NCI-H82 (cell line): ENCODE measurements at places on chromosomes 3 and 15.

DNA sequence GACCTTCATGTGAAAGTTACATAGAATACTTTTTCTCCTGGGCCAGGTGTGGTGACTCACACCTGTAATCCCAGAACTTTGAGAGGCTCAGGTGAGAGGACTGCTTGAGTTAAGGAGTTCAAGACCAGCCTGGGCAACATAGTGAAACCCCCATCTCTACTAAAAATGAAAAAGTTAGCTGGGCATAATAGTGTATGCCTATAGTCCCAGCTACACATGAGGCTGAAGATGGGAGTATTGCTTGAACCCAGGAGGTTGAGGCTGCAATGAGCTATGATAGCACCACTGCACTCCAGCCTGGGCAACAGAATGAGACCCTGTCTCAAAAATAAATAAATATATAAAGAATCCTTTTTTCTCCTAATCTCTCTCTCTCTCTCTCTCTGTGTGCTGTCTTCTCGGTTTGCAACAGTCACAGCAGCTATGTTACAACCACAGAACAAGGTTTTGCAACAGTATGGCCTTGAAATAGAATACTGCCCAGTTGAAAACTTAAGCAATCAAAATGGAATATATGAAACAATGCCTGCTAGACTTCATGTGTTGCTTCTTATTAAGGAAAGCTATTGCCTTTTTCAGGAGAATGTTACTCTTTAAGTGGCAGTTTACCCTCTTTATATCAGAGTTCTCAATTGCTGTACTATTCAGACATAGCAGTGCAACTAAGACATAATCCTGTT lies 12.3 kb upstream of the DENND4A start:
- DNase-seq: no peak

DNA sequence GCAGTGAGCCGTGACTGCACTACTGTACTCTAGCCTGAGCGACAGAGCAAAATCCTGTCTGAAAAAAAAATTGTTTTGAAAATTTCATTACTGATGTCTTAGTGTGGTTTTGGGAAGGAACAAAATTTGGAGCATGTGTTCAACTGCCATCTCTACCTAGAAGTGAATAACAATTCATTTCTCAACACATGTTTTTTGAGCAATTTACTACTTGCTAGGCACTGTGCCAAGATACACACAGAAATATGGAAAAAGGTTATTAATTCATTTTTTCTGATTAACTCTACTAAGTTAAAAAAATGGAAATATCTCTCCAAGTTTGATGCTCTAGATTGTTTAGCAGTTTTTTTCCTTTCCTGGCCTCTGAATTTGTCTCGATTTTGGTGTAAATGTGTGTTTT lies 5.2 kb upstream of the TCF12 start:
- DNase-seq: no peak

DNA sequence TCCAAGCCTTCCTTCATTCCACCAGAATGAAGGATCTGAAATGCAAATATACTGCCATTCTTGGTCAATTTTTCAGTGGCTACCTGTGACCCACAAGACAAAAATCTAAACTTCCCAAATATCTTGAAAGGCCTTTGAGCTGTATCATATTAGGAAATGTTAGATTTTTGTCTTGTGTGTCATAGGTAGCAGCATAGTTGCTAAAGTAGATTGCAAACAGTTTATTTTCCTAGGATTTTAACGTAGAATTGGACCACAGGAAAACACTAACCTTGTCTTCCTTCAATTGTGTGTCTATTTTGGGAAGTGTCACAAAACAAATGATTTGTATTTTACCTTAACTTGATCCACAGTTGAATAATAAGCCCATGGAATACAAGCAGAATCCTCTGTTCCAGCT lies 42.4 kb downstream of the CP start:
- no peak for DNase-seq

DNA sequence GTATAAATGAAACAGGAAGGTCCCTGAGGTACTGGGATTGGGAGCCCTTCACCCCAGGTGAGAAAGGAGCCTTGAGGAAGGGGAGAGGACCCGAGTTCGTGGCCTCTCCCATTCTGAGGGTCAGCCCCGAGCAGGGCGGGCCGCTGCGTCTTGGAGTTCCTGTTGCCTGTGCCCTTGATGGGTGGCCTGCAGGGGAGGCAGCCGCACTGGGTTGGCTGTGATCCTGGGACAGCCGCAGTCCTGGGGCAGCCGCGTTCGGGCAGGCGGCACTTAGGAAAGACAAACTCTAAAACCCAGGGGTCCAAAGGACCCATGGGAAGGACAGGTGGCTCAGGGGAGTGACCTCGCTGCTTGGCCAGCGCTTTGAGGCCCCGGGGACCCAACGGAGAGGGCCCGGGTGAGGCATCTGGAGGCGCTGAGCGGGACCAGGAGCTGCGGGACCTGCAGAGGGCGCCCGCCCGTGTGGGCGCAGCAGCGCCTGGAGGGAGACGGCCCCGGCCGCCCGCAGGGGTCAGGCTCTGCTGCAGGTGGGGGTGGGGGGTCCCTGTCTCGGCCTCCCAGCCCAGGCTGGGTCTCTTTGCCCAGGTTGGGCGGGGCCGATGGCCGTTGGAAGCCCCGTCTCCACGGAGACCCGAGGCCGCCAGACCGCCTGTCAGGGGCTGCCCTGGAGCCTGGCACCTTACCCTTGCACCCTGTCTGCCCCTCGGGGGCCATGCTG lies 65.1 kb downstream of the HMCES start:
- no peak for DNase-seq
